NCI-H1436 (cell line): ENCODE measurements at places on chromosomes 5 and 9.

GRCh38 chr9:136856541-136857141, 4.5 kb downstream of the MAMDC4 start:
- DNase-seq = no peak

GRCh38 chr9:90131568-90131967, 511.1 kb downstream of the DIRAS2 start:
- no peak for DNase-seq

DNA sequence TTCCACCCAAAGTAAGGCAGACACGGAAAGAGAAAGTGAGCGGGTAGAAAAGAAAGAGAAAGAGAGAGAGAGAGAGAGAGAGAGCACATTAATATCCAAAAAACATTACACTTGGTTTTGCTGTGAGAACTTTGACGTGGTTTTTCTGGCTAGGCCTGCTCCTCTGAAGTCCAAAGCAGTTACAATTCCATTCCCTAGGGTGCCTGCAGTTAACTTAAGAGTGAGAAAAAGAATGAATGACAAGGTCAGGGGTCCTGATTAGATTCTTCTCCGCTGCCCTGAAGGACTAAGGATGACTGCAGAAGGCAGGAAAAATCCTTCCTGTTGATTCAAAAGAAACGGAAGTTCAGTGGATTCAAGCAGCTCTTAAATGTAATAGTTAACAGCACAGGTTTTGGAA, 589.8 kb downstream of the PRELID2 start:
- DNase-seq = no peak

GRCh38 chr5:168734620-168735300, 155.6 kb upstream of the PANK3 start:
- DNase-seq = no peak

DNA sequence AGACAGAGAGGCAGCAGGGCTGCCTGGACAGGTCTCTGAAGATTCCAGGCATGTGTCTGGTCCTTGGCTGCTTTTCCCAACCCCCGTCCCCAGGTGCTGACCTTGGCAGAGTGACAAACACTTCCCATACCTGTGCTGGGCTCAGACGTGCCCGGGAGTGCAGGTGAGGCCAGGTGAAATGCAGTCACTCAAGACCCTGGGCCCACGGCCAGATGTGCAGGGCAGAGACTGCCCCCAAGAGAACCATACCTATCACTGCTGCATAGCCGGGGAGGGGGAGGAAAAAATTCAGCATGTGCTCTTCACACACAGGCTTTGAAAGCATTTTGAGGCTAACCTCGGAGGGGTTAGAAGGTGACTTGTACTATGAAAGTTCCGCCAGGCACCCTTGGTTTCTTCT, 22.6 kb downstream of the CCNJL start:
- no peak for DNase-seq

DNA sequence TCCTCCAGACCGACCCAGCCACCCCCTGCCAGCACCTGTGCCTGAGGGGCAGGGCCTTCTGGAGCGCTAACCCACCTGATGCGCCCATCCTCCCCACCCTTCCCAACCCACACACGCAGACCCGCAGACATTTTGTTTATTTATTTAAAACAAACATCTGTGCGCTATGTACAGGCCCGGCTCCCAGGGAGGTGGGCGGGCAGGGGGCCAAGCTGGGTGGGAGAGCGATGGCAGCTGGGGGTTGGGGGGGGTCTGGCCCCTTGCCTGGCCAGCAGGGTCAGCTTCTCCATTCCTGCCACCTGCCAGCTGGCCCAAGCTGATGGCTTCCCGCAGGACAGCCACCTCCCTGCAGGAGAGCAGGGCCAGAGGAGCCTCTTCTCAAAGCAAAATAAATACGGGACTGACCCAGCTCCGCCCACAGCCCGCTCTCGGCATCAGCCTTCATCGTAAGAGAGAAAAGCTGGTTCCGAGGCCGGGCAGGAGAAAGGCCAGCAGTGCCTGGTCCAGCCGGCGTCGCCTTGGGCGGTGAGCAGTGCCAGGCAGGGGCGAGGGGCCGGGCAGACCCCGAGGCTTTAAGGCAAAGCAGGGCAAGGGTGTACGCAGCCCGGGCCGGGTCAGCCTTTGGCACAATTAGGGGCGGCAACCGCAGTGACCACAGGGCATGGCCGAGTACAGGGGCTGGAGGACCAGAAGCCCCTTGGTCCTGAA, 10.9 kb upstream of the CLIC3 start:
- no peak for DNase-seq

DNA sequence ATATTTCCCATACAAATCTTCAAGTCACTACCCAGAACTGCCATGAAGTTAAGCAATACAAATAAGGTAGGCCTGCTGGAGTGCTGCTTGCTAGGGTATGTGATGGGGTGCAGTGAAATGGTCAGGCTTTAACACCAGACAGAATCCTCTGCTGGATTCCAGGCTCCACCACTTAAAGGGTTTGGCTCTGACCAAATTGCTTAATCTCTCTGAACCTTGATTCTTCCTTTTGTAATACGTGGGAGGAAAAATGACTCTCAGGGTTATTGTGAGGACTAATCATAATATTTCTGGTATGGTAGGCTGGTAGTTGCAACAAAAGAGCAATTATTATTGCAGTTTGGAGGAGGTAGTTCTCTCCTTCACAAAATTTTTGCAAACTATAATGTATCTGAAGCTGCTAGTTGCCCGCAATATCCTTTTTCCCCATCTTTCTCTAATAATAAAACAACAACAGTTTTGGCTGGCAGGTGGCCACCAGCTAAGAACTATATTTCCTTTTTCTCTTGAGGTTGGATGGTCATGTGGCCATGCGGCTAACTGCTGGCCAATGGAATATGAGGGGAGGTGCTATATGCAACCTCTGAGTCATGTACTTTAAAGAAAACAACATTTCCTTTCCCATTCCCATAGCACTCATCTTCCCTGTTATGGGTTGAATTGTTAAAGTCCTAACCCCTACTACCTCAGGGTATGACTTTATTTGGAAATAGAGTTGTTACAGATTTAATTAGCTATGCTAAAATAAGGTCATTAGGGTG, 44.1 kb downstream of the CCL28 start:
- DNase-seq = no peak
